ENCODE measurements at places on chromosomes 3 and 15. TPM values are rescaled to one million over a fixed set of nuclear protein-coding genes. Genes with fewer than 3 reads are reported as not detected.

Gene AHSG
- total RNA-seq: not detected

Gene CTXN2
- not detected for total RNA-seq

Gene DCLK3
- total RNA-seq: under 0.01 TPM

Gene SCG3
- total RNA-seq: not detected

Gene NR1D2
- 63.2 TPM for total RNA-seq

All from bronchial smooth muscle cell (primary cell).